Stimulated activated CD4-positive, alpha-beta T cell treated with anti-CD3 and anti-CD28 coated beads, Interleukin-4, amount 100 ng/mL, for 48 hours (primary cell): ENCODE measurements at places on chromosomes 2 and 18.

- no peak for DNase-seq
Observed at GRCh38 chr2:215189393-215189792, 51.0 kb upstream of the ABCA12 start.

DNA sequence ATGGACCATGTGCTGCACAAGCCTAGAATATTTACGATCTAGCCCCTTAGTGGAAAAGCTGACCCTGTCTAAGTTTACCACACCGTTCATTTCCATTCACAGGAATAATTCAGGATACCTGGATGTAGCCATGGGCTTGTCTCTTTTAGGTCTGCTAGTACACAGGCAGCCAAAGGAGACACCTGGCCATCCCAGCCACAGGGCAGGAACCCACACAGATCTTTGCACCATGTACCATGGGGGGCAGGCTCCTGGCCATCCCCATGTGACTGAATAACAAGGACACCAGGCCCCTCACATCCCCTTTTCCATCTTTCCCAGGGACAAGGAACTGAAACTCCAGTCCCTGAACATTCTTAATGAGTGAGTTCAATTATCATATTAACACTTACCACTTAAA, 467.3 kb upstream of the MYT1L start:
- DNase-seq: no peak

DNA sequence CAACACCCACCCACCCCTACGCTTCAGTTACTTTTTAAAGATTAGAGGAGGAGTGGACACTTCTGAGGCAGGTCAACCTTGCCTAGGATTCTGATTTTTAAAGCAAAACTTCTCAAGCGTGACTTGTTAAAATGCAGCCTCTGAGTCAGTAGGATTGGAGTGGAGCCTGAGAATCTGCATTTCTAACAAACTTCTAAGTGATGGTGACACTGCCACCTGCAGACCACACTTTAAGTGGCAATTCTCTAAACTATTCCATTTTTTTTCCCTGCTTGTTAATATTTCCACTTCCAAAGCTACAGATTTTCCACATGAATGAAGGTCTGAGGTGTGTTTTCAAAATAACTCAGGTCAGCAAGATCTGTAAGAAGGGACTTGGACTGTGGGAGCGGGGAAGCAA, 171.1 kb upstream of the CCDC150 start:
- DNase-seq: no peak

DNA sequence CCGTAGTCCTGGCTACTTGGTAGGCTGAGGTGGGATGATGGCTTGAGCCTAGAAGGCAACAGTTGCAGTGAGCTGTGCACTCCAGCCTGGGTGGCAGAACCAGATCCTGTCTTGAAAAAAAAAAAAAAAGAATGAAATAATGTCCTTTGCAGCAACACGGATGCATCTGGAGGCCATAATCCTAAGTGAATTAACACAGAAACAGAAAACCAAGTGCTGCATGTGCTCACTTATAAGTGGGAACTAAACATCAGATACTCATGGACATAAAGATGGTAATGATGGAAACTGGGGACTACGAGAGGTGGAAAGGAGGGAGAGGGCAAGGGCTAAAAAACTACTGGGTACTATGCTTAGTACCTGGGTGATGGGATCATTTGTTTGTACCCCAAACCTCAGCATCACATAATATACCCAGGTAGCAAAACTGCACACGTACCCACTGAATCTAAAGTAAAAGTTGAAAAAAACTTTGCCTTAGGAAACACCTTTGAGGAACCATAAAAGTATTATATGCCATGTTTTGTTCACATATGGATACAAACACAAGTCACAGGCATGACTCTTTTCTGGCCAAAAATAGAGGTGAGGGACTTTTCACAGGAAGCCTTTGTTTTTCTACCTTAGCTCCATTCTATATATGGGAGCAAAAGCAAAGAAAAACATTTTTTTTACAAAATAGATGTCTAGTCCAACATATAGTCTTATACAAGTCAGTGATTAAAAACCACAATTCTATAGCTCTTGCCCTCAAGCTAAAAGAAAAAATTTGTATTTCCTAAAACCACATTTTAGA, 36.6 kb downstream of the GPR155 start:
- no peak for DNase-seq

DNA sequence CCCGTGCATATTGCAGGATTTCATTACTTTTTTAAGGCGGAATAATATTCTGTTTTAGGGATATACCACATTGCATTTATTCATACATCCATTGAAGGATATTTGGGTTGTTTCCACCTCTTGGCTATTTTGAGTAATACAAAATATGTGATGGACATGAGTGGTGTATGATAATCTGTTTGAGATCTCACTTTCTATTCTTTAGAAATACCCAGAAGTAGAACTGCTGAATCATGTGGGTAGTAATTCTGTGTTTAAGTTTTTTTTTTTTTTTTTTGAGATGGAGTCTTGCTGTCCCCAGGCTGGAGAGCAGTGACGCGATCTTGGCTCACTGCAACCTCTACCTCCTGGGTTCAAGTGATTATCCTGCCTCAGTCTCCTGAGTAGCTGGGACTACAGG, 201.4 kb downstream of the NYAP2 start:
- no peak for DNase-seq

DNA sequence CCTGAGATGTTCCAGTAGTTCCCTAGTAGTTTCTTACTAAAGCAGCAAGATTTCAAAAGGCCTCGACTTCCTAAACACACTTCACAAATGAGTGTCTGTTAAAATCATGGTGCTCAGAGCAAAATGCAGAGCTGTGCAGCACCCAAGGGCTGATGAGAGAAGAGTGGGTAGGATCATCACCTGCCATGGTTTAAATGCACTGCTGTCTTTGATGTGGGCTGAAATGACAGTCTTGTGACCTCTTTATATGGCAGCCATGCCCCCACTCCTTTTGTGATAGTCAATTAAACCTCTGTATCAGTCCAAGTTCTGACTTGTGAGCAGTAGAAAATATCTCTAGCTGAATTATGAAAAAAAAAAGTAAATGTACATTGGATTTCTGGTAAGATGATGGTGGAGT, 107.1 kb downstream of the TFCP2L1 start:
- DNase-seq: no peak
